CD4-positive, alpha-beta T cell (primary cell): ENCODE measurements at places on chromosomes 7 and 10. TPM values are rescaled to one million over a fixed set of nuclear protein-coding genes. Genes with fewer than 3 reads are reported as not detected.

The TMEM178B gene
- not detected for total RNA-seq

The INMT gene
- total RNA-seq = 0.36 TPM

The TFEC gene
- not detected for total RNA-seq

The GIMAP5 gene
- total RNA-seq = 35.2 TPM

The CYTH3 gene
- total RNA-seq = 7.6 TPM

The PARD3 gene
- 0.71 TPM for total RNA-seq
